ENCODE measurements at places on chromosomes 12 and 14.

DNA sequence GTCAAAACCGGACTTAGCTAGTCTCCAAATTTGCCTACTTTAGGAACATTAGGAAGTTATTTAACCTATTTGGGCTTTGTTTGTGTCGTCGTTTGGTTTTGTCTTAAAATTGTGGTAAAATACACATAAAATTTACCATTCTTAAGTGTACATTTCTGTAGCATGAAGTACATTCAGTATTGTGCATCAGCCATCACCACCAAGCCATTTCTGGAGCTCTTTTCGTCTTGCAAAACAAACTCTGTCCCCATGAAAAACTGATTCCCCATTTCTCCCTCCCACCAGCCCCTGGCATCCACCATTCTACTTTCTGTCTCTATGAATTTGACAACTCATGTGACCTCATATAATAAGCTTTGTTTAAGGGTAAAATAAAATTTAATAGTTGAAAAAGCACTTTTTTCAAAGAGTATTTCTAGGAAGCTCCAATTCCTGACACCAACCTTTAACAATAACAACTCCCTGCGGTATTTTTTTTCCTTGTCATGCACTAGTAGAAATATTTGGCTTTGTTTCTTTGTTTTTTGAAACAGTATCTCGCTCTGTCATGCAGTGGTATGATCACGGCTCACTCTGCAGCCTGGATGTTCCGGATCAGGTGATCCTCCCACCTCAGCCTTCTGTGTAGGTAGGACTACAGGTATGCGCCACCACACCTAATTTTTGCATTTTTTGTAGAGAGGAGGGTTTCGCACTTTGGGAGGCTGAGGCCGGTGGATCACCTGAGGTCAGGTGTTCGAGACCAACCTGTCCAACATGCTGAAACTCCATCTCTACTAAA is 3.6 kb upstream of the UBC start:
- no peak for DNase-seq

GRCh38 chr12:47748507-47748828 is 10.2 kb downstream of the RAPGEF3 start:
- no peak for DNase-seq

- DNase-seq, result no peak
These were observed 80.1 kb downstream of the DACT1 start for GRCh38 chr14:58717813-58718212.

DNA sequence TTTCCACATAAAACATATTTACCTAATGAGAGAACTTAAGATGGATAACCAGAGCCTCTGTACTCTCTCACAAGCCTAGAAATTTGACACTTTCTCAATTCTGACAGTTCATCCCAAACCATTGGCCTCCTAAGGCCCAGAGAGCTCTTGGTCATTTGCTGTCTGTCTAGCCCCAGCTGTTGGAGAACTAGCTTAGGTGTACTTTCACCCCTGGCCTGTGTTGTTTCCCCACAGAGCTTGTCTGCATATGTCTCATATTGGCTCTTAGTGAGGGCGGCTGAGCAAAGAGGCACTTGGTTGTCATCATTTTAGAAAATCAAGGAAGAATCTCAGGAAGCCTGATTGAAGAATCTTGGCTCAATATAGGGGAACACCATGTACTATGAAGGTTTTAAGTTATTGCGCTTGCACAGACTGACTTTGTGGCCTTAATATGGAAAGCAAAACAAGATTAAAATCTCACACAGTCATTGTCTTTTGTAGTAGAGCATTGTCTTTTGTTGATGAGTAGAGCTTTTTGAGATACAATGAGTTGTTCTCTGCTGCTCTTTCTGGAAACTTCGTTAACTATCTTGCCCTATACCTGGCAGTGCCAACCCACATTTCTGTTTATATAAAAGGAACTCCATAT is 324.6 kb downstream of the RAD51B start:
- no peak for DNase-seq

- no peak for DNase-seq
These were observed 6.2 kb downstream of the OR4K17 start for GRCh38 chr14:20116748-20117147.

- DNase-seq, result no peak
These were observed 420 bp upstream of the OTUB2 start for GRCh38 chr14:94025720-94026119.

DNA sequence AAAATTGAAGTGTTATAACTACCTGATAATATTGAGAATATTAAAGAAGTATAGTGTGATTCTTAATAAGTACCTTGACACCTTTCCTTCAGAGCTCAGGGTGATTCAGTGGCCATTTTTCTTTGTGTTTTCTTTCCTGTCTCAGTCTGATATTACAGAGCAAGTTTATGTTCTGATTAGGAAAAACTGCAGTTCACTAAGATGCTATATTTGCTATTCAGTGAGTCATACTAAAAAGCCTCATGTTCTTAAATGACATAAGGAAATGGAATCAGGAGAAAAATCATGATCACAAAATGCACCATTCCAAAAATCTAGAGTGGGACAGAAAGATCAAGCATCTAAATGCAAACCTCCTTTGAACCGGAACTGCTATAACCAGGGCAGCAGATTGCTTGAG is 390.6 kb upstream of the ATP2B1 start:
- no peak for DNase-seq

DNA sequence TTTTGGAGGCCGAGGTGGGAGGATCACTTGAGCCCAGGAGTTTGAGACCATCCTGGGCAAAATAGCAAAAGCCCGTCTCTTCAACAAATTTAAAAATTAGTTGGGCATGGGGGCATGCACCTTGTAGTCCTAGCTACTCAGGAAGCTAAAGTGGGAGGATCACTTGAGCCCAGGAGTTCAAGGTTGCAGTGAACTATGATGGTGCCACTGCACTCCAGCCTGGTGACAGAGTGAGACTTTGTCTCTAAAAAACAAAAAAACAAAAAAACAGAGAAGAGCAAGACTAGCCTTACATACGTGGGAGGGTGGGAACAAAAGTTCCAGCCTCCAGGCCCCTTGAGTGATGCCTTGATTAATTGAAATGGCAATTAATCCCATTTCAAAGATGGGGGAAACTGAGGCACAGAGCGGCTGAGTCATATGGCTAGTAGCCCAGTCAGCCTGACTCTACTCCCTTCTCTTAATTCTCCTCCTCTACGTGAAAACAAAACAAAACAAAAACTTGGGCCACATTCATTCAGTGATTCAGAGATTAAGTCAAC is 3.3 kb upstream of the FAM222A start:
- DNase-seq, result no peak

GRCh38 chr12:6177642-6178358 is 22.4 kb upstream of the CD9 start:
- DNase-seq, result no peak

DNA sequence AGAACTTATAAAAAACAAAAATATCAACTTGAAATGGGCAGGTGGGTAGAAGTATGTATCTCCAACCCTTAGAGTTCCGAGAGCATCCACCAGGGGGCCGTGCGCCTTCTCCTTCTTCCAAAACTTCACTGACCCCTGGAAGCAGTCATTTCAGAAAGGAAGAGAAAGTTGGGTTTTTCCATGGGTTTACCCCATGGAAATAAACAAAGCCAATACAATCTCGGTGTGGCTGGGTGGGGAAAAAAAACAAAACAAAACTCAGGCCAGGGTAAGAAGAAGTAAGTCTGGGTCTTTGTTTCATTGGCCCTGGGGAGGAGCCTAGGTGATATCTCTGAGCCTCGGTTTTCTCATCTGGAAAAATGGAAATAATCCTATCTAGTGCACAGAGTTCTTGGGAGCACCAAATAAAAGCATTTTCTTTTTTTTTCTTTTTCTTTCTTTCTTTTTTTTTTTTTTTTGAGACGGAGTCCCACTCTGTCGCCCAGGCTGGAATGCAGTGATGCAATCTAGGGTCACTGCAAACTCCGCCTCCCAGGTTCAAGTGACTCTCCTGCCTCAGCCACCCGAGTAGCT is 33.6 kb upstream of the HNF1A start:
- DNase-seq, result peak; percentile 72
